ENCODE measurements at places on chromosomes 7 and 10.

GRCh38 chr7:35975851-35976454 lies 175.1 kb downstream of the SEPTIN7 start:
- peak; percentile 44 for DNase-seq

GRCh38 chr10:24446739-24447138 lies 237.8 kb downstream of the KIAA1217 start:
- no peak for DNase-seq

GRCh38 chr10:13827076-13827797 lies 240.5 kb downstream of the PRPF18 start:
- no peak for DNase-seq

- no peak for DNase-seq
Measured at GRCh38 chr7:27652518-27652917, 10.2 kb downstream of the HIBADH start.

- DNase-seq = peak; percentile 88
Measured at GRCh38 chr7:31775556-31775955, 88.5 kb downstream of the PPP1R17 start.

- no peak for DNase-seq
Measured at GRCh38 chr10:99143011-99143410, 92.6 kb downstream of the HPSE2 start.

DNA sequence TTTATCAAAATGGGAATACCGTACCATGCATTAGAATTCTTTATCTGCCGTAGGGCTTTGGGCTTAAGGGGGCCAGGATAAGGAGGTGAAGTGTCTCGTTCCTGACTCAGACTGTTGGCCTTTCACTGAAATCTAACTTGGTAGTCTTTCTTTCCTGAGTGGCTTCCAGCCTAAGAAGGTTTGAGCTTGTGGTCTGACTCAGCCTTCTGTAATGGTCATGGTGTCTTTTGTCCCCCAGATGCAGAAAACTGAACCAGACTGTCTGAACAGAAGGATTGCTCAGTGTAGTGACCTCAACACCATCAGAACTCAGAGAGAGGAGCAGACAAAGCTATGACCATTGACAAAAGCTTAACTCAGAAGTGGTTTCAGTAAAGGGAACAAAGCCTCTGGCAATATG lies 39.5 kb downstream of the WNT2 start:
- no peak for DNase-seq

- DNase-seq = no peak
Measured at GRCh38 chr10:1605999-1606940, 131.1 kb downstream of the ADARB2 start.

- no peak for DNase-seq
Measured at GRCh38 chr7:131972251-131972650, 415.8 kb upstream of the PODXL start.

GRCh38 chr10:47297866-47298540 lies 2.0 kb upstream of the GDF10 start:
- no peak for DNase-seq

- DNase-seq = no peak
Measured at GRCh38 chr7:36567699-36568451, 156.4 kb downstream of the AOAH start.

DNA sequence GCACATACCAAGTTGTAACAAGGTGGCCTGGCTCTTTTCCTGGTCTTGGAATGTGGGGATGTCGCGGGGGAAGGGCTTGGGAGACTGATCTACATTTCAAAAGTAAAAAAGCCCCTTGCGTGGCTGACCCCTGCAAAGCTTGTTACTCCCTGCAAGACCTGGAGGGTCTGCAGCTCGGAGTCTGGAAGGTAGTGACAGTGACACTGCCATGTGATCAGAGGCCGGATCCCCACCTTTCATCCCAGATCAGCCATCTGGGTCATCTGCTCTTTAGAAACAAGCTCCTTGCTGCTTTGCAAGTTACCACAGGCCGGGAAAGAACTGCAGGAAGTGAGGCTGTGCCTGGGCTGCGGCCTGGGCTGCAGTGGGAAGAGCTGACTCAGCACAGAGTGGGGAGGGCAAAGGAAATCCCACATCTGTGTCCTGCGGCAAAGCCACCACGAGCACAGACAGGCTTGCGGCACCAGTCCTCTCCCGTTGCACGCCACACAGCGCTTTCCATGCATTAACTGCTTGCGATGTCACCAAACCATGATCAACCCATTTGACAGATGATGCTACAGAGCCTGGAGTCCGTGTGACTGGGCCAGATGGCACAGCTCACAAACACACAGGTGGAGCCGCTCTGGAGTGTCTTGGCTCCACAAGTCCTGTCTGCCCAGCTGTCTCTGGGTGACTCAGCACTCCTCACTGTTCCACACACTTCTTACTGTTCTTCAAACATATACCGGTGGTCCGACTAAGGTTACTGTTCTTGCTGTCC lies 97.7 kb downstream of the SH3PXD2A start:
- no peak for DNase-seq

GRCh38 chr10:110547139-110547761 lies 20.2 kb upstream of the SMC3 start:
- peak; percentile 30 for DNase-seq

DNA sequence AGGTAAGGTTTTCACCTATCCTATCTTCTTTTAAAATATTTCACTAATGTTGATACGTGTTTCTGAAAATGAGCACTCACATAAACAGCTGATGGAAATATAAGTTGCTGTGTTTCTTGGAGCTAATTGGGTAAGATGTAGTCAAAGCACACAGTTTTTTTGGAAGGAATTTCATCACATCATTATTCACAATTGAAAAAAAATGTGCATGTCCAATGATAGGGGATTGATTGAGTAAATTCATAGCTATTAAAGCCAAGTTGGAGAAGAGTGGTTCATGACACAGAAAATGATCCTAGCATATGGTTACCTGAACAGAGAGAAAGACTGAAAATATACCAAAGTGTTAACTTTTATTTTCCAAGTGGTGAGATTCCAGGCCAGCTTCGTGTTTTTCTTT lies 29.6 kb downstream of the GLI3 start:
- DNase-seq = no peak

DNA sequence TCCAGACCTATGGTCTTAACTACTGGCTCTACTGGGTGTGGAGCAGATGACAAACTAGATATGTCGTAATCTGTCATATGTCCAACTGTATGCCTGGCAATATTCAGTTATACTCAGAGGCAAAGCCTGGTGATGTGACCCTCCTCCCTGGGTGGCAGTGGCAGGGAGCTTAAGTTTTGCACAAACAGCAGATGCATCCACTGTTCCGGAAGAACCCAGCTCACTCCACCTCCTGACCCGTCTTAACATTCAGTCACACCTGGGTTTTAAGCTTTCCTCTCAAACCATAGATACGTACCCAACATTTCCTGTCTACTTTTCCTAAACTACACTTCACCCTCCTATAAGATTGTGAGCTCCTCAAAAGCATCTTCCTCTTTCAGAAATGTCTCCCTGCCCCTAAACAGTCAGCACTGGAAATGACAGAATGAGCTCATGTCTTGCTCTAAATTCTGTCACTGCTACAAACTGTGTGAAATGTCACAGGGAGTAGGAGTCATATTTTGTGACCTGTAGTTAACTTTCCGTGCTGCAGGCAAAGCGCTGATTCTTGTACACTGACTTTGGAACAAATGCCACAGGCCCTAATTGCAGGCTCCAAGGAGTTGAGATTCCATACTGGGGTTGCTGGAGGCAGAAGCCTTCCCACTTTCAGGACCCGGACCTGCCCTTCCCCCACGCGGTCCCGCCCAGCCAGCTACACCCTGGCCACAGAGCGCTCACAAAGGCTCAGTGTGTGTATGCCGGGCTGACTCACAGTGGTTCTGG lies 23.9 kb downstream of the SCD start:
- no peak for DNase-seq

GRCh38 chr10:125084191-125084613 lies 76.2 kb downstream of the CTBP2 start:
- no peak for DNase-seq

GRCh38 chr10:117590101-117590875 lies 47.7 kb downstream of the EMX2 start:
- no peak for DNase-seq

DNA sequence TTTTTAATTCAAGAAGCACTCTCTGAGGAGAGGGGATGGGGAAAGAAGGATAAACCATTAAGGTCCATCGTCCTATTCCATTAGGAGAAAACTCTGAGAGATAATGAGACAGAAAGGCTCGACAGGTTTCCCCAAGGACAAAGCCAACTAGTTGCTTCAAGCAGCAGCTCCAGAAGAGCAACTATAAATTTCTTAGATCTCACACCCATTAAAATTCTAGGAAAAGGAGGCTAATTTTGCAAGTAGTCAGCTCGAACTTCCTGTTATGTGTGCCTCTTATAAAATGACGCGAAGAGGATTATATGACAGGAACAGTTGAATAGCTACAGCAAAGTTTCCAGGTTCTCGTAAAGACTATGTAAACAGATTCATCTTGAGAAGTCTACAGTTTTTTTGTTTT lies 52.0 kb upstream of the ST8SIA6 start:
- DNase-seq = no peak

- DNase-seq = no peak
Measured at GRCh38 chr10:92569071-92569470, 4.8 kb downstream of the IDE start.

DNA sequence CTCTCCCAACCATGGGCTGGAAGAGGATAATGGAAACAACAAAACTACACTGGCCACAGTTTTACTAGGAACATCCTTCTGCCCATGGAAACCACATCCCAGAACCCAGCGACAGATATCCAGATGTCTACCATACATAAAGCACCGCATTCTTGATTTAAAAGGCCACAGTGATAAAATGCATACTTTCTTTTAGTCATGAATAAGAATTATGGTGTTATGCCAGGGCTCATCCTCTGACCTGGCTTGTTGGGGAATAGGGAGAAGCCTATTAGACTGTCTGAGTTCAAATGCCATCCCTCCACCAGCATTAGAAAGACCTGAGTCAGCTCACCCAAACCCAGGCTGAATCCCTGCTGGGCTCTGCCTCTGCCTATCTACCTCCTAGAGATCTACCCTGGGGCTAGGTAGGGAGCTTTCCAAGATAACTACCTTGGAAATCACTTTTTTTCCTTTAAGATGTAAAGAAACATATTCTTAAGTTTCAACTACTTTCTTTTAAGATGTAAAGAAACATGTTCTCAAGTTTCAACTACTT lies 5.2 kb downstream of the ABCA13 start:
- DNase-seq = no peak

- no peak for DNase-seq
Measured at GRCh38 chr7:81776161-81776560, 6.3 kb upstream of the HGF start.

GRCh38 chr7:22860784-22861482 lies 38.3 kb upstream of the TOMM7 start:
- DNase-seq = no peak

DNA sequence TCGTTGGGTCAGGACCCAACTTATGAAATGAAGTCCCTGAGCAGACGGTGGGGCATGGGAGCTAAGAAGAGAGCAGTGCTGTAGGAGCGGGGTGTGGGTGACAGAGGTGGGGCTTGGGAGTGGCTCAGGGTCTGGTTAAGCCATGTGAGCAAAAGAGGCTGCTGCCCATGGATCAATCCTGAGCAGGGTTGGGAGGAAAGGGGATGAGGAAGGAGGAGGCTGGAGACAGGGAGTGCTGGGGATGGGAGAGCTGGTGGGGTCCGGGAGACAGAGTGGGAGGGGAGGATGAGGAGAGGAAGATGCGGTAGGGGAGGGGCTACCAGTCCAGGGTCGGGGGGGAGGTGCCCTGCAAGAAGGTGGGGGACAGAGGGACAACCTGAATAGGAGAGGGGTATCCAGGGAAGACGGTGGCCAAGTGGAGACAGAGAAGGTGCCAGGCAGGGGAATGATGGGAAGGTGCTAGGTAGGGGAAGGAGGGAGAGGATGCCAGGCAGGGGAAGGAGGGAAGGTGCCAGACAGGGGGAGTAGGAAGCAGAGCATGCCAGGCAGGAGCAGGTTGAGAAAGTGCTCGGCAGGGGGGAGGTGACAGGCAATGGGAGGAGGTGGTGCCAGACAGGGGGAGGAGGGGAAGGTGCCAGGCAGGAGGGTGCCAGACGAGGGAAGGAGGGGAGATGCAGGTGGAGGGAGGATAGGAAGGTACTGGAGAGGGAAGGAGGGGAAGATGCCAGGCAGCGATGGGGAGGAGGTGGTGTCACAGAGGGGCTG lies 27.5 kb upstream of the SMARCD3 start:
- no peak for DNase-seq

GRCh38 chr10:49008505-49009198 lies 69.0 kb upstream of the LRRC18 start:
- no peak for DNase-seq

GRCh38 chr10:14296065-14296709 lies 34.5 kb downstream of the FRMD4A start:
- DNase-seq = no peak

- DNase-seq = no peak
Measured at GRCh38 chr7:143931739-143932138, 3.3 kb upstream of the OR2F2 start.

- no peak for DNase-seq
Measured at GRCh38 chr7:151086802-151087244, 548 bp downstream of the AGAP3 start.

- no peak for DNase-seq
Measured at GRCh38 chr10:132400041-132400546, 3.1 kb downstream of the PWWP2B start.

DNA sequence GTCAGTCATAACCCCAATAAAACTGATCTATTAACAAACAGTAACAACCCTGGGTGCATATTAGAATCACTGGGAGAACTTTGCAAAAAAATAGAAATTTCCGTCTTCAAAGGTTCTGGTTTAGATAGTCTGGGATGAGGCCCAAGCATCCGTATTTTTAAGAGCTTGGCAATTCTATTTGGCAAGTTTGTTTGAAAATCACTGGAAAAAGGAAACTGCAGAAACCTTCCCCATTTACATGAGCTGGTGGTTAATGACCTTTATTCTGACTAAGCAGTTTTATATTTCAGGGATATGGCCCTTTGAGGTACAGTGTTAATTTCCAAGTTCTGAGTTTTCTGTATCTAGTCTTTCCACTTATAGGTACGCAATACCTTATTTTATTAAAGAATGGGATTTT lies 115.8 kb upstream of the PRR15 start:
- no peak for DNase-seq

DNA sequence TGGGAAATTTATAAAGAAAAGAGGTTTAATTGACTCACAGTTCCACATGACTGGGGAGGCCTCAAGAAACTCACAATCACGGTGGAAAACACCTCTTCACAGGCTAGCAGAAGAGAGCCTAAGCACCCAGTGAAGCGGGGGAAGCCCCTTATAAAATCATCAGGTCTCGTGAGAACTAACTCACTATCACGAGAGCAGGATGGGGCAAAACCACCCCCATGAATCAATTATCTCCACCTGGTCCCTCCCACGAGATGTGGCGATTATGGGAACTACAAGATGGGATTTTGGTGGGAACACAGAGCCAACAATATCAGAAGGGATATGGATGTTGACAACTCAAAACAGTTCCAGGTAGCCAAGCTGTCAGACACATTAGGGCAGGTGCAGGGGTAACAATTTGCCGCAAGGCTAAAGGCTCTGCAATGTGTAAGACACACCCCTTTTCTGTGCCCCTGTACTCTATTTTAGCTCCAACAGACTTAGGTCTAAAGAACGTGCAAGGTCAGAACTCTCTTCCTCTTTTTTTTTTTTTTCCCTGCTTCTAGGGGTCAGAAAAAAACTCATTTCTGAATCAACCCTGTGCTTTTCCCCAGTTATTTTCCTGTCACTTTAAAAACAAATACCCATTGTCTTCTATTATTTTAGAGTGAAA lies 30.7 kb upstream of the RBM20 start:
- DNase-seq = no peak

All from NCI-H748 treated with DMSO at 0.1 percent for 48 hours (cell line).